ENCODE measurements at places on chromosomes 5 and 9. TPM values are rescaled to one million over a fixed set of nuclear protein-coding genes. Genes with fewer than 3 reads are reported as not detected.

Gene SUSD3
- total RNA-seq, result 8.6 TPM

Gene FREM1
- 1.8 TPM for total RNA-seq

Gene SOX30
- total RNA-seq, result not detected

Gene GARNL3
- 1.4 TPM for total RNA-seq

Gene ENTR1
- 40.7 TPM for total RNA-seq

Gene MEIKIN
- total RNA-seq, result not detected

Gene MLANA
- total RNA-seq, result not detected

Gene DMGDH
- total RNA-seq, result 0.93 TPM

Gene SLC12A2
- total RNA-seq, result 16.3 TPM

Gene PSAT1
- total RNA-seq, result 184 TPM

Gene PFN3
- total RNA-seq, result not detected

Gene SURF2
- 19.5 TPM for total RNA-seq

Gene SCGB3A1
- total RNA-seq, result not detected
